ENCODE measurements at places on chromosomes 16 and 17.
A peak's percentile ranks its signal among the peaks of the same experiment; 100 is the strongest.

- no peak for DNase-seq
Measured at GRCh38 chr16:11084876-11085485, 140.6 kb downstream of the CLEC16A start.

DNA sequence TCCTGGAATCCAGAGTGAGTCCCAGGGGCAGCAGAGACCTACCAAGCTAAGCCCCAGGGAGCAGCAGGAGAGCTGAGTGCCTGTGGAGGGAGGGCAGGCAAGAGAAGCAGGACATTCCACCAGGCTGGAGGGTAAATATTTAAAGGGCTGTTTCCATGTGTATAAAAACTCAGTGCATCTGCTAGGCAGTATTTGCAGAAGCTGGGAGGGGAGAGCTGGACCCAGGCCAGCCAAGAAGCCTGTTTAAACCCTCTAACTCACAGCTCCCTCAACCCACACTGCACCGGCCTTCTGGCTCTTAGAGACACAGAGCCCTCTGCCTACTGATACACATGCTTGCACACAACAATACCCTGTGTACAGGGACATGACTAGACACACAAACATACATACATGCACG is 22.5 kb upstream of the TMEM132E start:
- DNase-seq, result peak; percentile 15

DNA sequence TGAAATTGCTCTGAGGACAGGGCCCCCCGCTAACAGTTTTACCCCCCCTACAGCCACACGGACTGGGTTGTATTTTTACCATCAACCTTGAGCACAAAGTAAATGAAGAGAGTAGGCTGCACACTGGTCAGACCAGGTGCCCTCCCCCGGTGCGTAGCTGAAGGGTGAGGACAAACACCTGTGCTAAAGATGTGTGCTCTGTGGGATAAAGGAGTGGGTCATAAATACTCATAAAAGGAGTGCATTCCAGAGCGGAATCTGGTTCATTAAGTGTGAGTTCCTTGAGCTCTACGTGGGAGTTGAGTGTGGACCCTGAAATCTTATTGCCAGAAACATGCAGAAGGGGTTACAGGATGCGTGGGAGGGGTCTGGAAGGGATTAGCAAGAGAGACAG is 217.0 kb downstream of the CCDC182 start:
- peak; percentile 58 for DNase-seq

DNA sequence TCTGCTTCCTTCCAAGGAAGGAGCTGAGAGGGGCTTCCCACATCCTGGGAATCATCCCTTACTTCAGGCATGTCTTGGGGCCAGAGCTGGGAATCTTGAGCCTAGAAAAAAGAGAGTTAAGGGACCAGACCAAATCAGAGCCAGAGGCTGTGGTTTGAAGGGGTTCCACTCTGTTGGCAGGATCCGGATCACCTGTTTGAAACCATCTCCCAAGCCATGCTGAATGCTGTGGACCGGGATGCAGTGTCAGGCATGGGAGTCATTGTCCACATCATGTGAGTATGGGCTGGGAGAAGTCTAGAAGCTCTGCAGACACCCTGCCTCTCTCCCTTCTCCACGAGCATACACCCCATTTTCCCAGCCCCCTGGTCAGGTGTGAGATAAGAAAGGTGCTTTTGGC is 9.7 kb downstream of the PSMB3 start:
- DNase-seq, result no peak
